Stimulated activated CD4-positive, alpha-beta T cell treated with anti-CD3 and anti-CD28 coated beads, Interleukin-4, amount 100 ng/mL, for 24 hours (primary cell): ENCODE measurements at places on chromosomes 5 and 9.
A peak's percentile ranks its signal among the peaks of the same experiment; 100 is the strongest.

DNA sequence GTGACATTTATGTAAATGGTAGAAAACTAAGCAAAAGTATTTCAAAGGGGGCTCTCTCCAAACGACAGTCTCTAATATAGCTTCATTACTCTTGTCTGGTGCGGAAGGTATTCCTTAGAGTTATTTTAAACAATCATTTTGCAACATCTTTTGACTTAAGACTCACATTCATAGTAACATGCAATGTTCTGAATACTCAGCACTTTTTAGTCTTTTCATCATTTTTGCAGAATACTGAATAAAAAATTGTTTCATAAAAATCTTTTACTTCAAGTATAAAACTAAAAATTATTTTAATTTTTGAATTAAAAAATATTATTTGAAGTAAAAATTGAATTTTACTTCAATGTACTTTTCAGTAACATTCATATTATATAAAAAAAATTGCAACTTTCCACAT, 321.1 kb downstream of the PLK2 start:
- no peak for DNase-seq

DNA sequence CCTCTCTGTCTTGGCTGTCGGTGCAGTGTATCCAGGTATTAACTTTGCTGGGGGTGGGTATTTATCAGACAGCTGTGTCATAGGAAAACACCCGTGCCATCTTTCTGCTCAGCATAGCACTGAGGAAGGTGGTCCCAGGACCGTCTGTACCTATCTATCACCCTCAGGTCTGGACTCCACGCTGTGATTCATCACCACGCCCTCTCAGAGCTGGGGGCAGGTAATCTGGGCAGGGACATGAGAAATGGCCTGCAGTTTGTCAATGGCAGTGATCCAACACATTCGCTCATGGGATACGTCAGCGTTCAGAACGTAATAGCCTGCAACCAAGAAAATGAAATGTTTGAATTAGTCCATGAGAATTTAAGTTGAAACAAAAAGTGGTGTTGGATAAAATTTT, 151.6 kb upstream of the MAP1B start:
- no peak for DNase-seq

GRCh38 chr9:129745200-129745599, 7.6 kb downstream of the PTGES start:
- no peak for DNase-seq

GRCh38 chr9:81529556-81530193, 159.7 kb downstream of the TLE1 start:
- DNase-seq = no peak

- no peak for DNase-seq
These were observed 250.5 kb downstream of the DENND1A start for GRCh38 chr9:123679330-123679987.

- no peak for DNase-seq
These were observed 37.0 kb downstream of the B4GALT1 start for GRCh38 chr9:33129886-33130881.

GRCh38 chr5:135012033-135012588, 21.9 kb downstream of the PITX1 start:
- no peak for DNase-seq

- no peak for DNase-seq
These were observed 55.3 kb downstream of the GADD45G start for GRCh38 chr9:89659891-89660685.

DNA sequence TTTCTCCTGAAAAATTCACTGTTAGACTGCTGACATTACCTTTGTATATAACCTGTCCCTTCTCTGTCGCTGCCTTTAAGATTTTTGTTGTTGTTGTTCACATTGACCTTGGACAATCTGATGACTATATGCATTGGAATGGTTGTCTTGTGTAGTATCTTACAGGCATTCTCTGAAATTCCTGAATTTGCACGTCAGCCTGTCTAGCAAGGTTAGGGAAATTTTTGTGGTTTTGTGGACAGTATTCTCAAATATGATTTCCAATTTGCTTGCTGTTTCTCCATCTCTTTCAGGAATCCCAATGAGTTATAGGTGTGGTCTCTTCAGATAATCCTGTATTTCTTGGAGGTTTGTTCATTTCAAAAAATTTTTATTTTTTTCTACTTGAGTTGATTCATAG, 140.8 kb downstream of the PRR16 start:
- no peak for DNase-seq

- no peak for DNase-seq
These were observed 103.9 kb upstream of the MEGF10 start for GRCh38 chr5:127186657-127187056.

- DNase-seq = no peak
These were observed 245.9 kb downstream of the SAXO1 start for GRCh38 chr9:18786911-18787650.

DNA sequence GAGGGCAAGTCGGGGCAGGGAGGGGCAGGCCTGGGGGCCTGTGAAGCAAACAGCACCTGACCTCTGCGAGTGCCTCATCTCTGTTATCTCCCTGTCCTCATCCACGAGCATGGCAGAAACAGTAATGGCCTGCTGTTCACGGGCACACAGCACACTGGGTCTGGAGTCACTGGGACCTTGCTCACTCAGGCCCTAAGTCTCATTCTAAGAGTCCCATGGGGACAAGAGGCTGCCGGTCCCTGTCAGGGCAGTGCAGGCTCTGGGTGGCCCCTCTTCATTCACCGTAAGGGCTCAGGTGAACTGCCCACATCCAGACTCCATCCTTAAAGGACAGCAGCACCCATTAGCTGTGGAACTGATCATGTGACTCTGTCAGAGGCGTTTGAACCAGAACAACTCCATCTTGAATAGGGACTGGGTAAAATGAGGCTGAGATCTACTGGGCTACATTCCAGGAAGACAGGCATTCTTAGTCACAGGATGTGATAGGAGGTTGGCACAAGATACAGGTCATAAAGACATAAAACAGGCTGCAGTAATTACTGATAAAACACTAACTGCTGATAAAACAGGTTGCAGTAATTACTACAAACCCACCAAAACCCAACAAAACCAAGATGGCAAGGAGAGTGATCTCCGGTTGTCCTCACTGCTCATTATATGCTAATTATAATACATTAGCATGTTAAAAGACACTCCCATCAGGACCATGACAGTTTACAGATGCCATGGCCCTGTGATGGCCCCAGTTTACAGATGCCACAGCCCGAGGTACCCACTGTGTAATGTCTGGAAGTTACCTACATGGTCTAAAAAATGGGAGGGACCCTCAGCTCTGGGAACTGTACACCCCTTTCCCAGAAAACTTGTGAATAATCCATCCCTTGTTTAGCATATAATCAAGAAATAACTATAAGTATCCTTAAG, 28.7 kb downstream of the BICD2 start:
- DNase-seq = no peak

- no peak for DNase-seq
These were observed 19.4 kb upstream of the RNF130 start for GRCh38 chr5:180090769-180091546.

DNA sequence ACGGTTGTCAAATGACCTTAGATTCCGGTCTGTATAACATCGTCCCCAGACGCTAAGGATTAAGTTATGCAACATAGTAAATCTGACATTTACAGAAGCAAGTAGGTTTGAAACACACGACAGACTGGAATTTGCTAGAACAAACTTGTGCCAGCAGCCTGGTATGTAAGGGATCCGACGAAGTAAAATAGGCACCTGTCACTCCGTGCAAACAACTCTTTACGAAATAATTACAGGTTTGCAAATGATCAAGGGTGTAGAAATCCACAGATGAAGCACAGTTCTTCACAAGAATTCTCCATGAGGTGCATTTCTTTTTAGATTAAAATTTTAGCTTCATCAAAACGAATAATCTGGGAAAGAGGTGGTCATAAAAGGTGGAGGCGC, 508 bp downstream of the MOCS2 start:
- no peak for DNase-seq

DNA sequence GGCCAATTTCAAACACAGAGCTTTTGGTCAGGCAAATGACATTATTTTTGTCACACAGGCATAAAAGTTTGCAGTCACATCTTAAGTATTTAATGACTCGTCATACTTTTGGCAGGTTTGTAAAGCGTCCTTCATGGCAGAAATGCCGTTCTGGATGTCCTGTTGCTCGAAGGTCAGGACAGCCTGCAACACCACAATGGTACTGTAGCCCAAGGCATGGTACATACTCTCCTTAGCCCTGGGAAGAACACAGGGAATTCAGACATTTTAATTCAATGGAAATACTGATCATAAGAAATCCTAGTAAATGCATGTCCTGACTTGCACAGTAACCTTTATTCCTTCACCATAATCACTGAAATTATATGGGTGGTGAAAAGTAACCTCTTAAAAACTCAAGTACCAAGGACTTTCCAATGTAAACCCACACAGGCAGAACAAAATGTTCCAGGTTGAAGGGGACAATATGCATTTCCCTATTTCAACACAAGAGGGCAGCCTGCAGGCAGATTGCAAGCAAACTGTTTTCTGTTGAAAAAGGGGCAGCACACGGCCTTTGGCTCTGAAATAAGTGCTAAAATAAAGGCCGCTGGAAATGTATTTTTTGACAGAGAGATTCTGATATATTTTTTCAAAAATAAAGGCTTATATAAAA, 95.7 kb downstream of the TTC39B start:
- peak; percentile 79 for DNase-seq

DNA sequence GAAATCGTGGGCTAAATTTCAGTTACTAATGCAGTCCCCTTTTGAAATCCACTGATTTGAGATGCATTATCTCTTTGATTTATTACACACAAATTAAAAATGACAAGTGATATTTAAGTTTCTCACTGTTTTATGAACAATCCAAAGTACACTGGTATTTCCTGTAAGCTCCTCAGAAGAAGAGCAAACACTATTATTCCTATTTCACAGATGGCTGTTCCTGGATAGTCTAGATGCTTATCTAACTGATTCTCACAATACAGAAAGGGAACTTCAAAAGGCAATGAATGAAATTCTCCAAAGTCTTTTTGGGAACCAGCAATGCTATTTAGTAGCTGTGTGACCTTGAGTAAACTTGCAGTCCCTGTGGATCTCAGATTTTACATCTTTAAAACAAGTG, 404.7 kb upstream of the DAB2 start:
- no peak for DNase-seq

- no peak for DNase-seq
These were observed 64.4 kb upstream of the CACNA1B start for GRCh38 chr9:137813167-137813566.

DNA sequence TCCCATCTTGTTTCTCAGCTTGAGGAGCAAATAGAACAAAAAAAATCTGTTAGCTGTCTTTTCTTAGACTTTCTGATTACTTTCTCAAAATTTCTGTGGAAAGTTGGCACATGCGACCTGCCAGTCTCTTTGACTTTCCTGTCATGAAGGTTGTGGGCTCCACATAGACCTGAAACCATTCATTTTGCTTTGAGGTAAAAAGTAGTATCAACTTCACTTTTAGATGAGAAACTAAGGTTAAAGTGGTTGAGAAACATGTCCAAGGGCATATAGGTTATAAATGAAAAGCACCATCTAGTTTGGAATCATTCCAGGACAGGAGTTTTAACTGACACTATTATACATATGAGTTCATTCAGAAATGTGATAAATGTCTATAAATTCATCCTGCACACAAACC, 42.7 kb downstream of the ST8SIA4 start:
- DNase-seq = no peak

GRCh38 chr9:135822374-135822755, 85.0 kb downstream of the CAMSAP1 start:
- DNase-seq = no peak
